NCI-H1048 (cell line): ENCODE measurements at places on chromosomes 16 and 17.

DNA sequence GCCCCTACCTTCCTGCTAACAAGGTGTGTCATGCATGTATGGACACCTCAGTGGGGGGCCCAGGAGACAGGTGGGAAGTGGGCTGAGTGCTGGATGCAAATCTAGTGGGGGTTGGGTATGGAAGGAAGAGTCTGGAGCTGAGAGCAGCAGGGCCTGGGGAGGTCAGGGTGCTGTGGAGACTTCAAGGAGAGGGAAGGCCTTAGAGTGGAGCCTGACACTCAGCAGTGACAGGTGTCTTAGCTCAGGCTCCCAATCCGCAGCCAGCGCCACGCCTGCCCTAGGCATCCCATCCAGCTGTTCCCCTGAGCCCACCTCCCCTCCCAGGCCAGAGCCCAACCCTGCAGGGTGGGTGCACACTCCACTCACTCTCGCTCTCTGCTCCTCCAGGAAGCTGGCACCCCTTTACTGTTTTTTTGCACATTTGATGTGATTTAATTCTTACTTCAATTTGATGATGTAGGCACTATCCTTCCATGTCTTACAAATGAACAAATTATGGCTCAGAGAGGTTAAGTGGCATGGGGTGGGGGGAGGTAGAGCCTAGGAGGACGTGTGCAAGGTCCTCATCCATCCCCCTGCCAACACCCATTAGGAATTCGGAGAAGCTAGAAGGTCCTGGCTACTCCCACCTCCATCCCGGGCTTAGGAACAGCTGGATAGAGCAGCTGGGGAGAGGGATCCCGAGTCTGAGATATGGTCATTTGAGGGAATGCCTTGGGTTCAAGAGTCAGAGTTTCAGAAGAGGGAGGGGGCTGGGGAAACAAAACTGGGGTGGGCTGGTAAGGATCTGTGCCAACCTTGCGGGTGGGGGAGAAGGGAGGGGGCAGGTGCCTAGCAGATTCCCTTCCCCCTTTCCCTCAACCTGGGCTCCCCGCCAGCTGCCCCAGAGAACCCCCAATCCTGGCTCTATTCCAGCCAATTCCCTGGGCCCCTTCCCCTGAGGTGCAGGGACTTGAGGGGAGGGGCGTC, 2.1 kb downstream of the FAM171A2 start:
- no peak for DNase-seq

DNA sequence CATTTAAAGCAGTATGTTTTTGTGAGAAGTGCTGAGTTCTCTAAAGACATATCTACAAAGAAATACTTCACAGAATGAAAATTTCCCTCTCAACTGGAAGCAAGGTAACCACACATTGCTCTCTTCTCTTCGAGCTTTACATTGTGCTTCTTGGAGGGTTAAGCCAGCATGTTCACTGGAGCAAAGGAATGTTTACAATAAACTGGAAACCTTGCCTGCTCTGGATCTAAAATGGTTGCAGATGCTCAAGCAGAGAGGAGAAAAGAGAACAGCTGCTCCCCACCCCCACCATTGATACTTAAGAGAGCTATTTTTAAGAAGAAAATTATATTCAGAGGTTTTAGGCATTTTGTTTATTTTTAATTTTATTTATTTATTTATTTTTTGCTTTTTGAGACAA, 213.1 kb downstream of the CEP112 start:
- no peak for DNase-seq

- no peak for DNase-seq
These were observed 969.7 kb downstream of the CDH11 start for GRCh38 chr16:64151990-64152767.

- no peak for DNase-seq
These were observed 593 bp downstream of the SLC38A7 start for GRCh38 chr16:58684001-58684353.

GRCh38 chr16:79810449-79811189, 210.1 kb upstream of the MAF start:
- DNase-seq, result no peak

DNA sequence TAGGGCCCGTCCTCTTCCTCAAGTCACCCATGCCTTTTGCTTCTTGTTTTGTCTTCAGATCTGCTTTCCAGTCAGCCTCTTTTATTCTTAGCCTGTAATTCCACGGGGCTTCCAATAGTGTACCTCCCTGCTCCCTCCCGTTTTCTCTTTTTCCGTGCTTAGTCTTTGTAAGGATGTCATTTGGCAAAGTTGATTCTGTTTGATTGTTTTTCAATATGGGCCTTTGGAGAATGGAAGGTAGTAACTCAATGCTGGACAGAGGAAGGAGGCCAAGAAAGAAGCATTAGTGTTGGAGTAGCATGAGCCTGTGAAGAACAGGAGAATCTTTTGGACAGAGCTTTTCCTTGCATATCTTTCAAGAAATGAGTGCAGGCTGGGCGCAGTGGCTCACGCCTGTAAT, 6.5 kb downstream of the WWP2 start:
- no peak for DNase-seq

DNA sequence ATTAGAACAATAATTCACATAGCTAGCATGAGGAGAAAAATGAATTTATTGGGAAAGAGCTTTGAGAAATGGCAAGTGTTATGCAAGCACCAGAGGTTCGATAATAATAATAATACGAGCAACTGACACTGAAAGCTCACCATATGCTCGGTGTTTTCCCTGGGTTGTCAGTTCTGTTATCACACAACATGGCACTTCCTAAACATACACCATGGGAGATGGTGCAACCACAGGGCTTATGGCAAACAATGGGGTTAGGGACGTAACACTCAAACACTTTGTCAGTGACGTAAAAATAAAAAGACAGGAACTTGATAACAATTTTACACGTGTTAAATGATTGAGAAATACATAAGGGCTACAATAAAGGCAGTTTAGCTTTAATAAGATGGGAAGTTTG, 23.7 kb downstream of the OR1D5 start:
- DNase-seq, result no peak

DNA sequence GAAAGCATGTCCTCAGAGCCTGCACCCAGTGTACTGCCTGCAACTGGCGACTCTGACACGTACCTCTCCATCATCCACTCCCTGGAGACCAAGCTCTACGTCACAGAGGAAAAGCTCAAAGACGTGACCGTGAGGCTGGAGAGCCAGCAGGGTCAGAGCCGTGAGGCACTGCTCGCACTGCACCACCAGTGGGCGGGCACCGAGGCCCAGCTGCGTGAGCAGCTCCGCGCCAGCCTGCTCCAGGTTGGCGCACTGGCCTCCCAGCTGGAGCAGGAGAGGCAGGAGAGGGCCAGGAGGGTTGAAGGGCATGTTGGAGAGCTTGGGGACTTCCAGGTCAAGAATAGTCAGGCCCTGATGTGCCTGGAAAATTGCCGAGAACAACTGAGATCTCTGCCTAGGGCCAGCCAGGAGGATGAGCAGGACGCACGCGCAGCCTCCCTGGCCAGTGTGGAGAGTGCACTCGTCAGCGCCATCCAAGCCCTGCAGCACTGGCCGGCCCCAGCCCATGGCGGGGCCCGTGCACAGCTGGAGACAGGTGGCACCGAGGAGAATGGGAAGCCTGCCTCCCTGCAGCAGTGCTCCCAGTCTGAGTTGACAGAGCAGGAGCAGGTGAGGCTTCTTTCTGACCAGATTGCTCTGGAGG, 40.3 kb downstream of the PLD6 start:
- DNase-seq, result no peak

DNA sequence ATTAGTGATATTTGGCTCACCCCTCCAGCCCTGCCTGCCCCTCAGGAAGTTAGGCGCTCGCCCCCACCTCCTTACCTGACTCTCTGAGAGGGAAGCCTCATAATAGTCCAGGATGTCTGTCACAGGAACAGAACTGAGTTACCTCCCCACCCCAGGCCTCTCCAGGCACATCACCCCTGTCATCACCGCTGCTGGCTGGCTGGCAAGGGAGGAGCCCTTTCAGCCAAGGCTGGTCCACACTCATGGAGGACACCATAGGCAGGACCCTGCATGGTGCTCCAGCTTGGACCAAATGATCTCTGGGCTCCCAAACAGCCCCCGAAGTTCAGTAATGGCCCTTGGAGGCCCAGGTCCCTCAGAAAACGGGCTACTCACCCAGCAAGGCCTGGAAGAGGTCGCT, 1.5 kb downstream of the DLG4 start:
- DNase-seq, result no peak

DNA sequence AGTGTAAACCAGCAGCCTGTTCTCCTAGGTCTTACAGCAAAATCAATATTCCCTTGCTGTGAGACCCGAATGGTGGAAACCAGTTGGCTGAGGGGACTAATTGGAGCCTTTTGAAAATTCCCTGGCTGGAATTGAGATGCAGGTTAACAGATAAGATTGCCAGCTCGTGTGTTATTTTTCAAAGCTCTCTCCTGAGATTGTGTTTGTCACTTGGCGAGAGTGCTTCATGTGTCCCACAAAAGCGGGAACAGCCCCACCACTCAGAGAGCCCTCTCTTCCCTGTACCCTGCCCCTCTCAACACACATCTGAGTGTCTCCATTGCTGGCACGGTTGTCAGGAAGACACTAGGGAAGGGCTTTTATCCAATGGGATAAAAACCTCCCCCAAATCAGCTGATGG, 356.1 kb downstream of the CPPED1 start:
- no peak for DNase-seq

- DNase-seq, result no peak
These were observed 1.0 kb downstream of the CSNK2A2 start for GRCh38 chr16:58196898-58197313.

GRCh38 chr17:16969931-16970906, 1.7 kb downstream of the TNFRSF13B start:
- no peak for DNase-seq

DNA sequence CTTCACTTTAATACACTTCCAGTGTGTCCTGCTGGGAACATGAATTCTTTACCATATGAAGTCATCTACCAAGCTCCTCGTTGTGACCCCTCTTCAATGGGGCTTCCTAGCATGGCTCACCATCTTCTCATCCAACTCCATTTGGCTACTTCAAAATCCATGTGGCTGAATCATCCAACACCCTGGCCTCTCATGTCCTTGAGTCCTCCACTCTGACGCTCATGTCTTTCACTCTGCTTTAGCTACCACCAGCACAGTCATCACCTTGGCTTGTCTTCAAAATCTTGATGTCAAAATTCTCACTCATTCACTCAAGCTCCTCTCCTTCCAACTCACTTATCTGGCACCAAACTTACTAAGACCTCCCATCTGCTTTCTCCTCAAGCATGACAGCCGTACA, 35.8 kb downstream of the AMFR start:
- no peak for DNase-seq

- DNase-seq, result no peak
These were observed 14.3 kb downstream of the MLYCD start for GRCh38 chr16:83913245-83913633.

- DNase-seq, result no peak
These were observed 130.8 kb upstream of the EEF2KMT start for GRCh38 chr16:5228369-5228768.

DNA sequence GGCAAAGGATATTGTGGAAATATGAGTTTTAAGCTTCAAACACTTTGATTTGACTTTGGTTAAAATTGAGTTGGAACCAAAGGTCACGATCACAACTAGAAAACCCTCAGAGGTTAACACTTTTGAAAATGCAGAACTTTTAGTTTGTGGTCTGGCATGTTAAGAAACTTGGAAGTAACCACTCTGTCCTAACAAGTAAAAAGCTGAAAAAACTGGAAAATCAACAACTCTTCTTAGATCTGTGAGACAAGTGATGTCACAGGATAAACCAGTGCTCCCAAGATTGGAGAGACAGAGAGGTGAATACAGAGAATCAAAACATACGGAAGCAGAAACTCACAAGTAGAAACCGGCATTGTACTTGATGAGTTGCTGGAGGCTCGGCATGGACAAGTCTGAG, 17.4 kb downstream of the MFSD6L start:
- DNase-seq, result no peak

- DNase-seq, result no peak
These were observed 3.6 kb upstream of the KRTAP9-7 start for GRCh38 chr17:41271858-41272257.

DNA sequence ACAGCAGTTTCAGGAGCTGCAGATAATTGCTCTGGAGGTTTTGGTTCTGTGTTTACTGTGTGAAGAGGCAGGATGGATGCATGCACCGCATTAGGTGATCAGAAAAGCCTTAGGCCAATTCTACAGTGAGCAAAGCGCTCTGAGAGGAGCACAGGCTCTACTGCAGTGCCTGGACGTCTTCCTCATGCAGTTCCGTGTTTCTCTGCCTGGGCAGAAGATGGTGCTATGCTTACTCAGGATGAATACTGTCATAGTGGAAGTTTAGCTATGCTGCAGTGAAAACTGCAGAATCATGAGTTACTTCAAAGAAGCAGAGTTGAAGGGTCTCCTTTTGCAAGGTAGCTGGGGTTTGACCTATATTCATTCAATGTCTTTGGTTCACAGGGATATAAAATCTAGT, 1012.4 kb downstream of the KCNJ18 start:
- DNase-seq, result no peak

DNA sequence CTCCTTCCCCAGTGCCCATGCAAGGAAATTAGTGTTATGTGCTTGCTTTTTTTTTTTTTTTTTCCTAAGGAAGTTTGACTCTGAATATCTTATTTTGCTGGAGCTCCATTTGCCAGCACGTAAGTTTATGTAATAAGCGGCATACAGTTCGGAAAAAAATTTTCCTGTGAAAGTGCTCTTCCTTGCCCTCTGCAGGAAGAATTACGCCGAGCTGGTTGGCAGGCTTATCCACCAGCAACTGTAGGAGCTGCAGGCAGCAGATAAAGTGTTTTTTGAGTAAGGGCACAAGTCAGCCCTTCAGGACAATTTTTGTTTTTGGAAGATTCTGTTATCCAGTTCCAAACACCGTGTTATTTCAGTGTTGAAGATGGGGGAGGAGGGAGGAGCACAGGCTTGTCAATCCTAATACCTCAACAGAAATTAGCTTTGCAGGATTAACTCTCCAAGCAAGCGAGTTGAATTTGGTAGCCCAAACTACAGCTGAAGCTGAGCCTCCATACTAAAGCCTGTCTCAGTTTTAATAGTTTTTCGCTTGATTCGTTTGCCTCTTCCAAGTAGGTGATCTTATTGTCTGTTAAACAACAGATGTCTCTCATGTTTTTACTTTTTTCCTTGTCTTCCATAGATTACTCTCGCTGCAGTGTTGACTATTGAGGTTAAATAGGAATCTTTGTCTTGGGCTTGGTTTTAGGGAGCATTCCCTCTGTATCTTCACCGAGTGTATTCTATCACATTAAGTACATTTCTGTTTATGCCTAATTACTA, 1.1 kb downstream of the SPECC1 start:
- no peak for DNase-seq

GRCh38 chr17:1076299-1076981, 79.5 kb downstream of the TIMM22 start:
- no peak for DNase-seq

DNA sequence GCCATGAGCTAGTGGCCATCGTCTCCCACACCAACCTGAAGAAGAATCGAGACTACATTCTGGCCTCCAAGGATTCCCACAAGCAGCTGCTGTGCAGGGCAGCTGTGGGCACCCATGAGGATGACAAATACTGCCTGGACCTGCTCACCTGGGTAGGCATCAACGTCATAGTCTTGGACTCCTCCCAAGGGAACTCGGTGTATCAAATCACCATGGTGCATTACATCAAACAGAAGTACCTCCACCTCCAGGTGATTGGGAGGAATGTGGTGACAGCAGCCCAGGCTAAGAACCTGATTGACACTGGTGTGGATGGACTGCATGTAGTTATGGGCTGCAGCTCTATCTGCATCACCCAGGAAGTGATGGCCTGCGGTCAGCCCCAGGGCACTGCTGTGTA, 70.2 kb downstream of the GRIN2A start:
- no peak for DNase-seq
